T-cell (primary cell): ENCODE measurements at places on chromosomes 3 and 15. TPM values are rescaled to one million over a fixed set of nuclear protein-coding genes. Genes with fewer than 3 reads are reported as not detected.

Gene KY
- total RNA-seq = not detected

Gene NRROS
- total RNA-seq = 15.6 TPM

Gene CAV3
- total RNA-seq = not detected

Gene GP9
- not detected for total RNA-seq

Gene CX3CR1
- 5.8 TPM for total RNA-seq

Gene KBTBD8
- 10.4 TPM for total RNA-seq
